ENCODE measurements at places on chromosomes 1 and 21.

DNA sequence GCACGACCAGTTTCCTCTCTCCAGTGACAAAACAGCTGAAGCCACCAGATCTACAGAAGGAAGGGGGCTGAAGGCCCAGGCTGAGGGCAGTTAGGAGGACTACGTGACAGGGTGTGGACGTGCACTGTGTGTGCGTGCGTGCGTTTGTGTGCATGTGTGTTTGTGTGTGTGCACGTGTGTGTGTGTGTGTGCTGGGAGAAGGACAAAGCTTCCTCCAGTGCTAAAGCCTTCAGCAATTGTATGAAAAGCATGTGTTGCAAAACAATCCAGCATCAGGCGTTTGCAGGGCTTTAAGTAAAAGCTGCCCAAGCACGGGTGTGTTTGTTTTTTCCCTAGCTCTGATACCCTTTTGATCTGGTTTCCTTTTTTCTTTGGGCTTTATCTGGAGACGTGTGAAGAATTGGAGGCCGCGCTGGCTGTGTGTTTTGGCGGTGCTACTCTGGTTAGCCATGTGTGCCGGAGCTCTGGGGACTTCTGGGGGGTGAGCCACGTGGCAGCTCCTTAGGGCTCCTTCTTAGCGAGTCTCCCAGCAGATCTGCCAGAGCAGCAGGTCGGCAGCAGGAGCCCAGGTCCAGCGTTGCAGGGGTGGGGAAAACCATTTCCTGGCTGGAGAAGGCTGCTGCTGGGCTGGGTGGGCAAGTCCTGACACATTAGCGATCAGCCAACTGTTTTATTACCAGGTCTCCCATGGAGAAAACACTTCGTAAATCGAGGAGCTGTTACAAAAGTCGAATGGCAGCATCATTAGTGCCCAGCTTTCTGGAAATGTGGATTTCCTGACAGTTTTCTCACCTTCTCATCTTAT, 73.4 kb downstream of the UCK2 start:
- DNase-seq: no peak

GRCh38 chr1:2271211-2271721, 43.1 kb downstream of the SKI start:
- no peak for DNase-seq

DNA sequence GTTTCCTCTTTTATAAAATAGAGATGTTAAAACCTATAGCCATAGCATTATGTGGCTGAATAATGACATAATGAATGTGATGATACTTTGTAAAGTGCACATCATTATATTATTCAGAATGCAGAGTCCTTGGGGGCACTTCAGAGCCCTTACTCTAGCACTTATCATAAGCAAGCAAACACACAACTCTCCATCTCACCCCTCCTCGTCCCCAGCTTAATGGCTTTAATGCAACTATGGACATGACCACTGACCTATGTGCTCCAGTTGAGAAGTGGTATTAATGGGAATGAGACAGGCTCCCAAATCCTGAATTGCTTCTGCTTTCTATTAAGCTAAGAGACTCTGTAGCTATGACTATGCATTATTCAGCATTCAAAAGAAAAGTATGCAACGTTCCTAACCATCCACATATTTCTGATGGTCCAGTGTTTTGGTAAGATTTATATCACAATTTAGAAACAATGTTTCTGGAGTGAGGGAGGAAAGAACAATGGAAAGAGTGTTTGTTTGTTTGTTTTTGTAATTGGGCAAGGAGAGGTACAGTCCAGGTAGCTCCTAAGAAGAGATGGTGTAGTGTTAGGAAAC, 194.0 kb upstream of the PLXNA2 start:
- no peak for DNase-seq

DNA sequence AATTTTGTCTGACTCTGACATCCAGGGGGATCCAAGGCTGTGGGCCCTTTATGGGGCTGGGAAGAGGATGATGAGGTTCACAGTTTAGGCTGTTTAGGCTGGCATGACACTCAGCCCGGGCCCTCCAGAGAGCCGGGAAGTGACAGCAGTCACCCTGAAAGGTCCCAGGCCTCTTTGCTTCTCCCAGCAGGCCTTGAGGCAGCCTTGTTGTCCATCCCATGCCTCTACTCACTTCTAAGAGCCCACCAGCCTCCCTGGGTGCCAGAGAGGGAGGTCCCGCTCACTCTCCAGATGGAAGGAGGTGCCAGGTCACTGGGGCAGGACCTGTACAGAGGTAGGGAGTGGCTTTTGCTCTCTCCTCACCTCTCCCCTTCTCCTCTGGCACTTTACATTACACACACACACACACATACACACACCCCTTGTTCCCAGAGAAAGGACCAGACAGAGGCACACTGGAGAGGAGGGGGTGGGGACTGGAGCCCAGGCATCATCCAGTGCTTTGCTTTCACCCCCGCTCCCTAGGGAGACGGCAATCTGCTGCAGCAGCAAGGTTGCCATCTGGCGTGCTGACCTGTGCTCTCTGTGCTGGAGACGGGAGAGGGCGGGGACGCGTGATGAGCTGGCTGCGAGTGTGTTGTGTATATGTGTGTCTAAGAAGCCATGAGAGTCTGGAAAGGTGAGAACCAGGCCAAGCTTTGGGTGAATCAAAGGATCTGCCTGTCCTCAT, 4.6 kb downstream of the KLHDC8A start:
- peak; percentile 63 for DNase-seq

DNA sequence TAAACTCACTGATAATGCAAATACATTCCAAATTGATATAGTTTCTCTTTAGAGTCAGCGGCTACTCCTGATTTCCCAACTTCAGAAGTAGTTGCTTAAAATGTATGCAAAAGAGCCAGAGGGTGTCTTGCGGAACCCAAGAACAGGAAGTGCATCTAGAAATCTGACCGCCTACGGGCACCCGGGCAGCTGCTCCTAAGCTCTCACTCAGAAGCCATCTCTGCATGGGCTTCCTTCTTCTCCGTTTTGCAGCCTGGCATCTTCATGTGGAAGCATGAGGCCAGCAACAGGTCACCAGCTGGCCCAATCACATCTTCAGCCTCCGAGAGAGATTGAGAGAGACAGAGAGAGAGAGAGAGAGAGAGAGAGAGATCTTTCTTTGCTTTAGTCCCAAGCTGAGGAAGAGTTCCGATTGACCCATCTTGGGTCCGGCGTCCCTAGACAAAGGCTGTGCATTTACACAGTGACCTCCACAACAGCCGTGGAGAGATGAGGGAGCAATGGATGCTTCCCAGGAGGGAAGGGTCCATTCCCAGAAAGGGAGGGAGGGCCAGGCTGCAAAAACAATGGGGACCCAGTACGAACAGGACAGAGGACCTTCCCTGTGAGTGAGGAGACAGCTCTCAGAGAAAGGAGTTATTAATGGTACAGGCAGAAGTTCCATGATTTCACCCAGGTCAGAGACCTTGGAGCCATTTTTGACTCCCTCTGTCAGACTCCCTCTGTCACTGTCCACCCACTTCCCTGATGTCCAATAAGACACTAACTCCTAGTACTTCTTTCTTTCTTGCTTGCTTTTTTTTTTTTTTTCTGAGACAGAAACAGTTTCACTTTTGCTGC, 28.2 kb upstream of the SLC30A1 start:
- DNase-seq: no peak

- no peak for DNase-seq
Observed at GRCh38 chr21:46038871-46039397, 57.4 kb downstream of the COL6A1 start.

DNA sequence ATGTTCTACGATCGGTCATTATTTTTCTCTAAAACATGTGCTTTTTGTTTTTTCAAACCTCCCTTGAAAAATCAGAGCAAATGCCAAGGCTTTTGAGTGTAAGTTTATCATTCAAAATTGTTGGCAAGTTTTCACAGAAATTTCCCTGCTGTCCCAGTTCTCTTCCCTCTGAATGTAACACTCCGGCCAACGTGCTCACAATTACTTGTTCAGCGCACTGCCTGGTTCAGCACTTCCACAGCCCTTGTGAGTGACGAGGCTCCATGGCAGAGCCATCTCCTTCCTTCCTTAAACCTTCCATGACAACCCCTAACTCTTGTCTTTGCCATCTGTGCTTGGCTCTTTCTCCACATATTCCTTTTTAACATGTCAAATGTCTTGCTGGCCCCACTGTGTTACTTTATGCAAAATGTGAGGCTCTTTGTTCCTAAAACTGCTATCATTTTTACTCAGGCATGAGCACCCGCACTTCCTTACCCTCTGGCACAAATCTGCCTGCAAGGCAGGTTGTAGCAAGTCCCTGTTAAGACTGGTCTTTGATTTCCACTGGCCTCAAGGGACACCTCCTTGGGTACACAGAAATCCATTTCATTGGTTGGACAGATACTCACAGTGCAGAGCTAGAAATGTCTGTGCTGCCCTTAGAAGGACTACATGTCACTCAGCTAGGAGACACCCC, 142.8 kb downstream of the HUNK start:
- DNase-seq: no peak

- DNase-seq: no peak
Observed at GRCh38 chr1:43438006-43438405, 15.7 kb downstream of the HYI start.

DNA sequence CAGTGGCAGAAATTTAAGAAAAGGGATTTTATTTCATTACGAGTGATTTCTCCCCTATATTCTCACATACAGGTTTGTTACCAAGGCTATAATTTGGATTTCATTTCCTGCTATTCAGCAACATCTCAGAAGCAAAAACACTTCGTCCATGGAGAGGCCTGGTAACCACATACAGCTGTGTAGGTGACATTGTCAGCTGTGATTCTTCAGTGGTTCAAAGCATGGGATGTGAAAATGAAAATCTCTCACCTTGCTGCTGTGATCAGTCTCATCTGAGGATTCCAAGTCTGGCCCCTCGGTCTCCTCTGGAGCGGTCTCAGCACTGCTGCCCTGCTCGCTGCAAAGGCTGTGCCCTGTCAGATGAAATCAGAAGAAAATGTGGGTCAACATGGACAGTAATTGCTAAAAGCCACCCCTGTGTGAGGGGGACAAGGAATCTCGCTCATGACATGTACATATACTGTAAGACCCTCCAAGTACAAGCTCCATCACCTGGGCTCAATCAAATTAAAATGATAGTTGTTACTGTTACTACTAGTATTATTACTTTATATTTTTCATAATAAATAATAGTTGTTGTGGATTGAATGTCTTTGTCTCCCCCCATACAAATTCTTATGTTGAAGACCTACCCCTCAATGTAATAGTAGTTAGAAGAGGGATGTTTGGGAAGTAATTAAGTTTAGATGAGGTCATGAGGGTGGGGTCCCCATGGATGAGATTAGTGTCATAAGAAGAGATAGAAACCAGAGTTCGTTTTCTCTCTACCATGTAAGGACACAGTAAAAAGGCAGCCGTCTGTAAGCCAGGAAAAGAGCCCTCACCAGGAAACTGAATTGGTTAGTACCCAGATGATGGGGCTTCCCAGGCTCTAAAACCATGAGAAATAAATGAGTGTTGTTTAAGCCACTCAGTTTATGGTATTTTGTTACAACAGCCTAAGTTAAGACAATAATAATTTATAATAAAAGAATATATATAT, 126.7 kb upstream of the KRTAP19-8 start:
- DNase-seq: no peak

- DNase-seq: no peak
Observed at GRCh38 chr1:93925206-93925605, 16.0 kb upstream of the GCLM start.

DNA sequence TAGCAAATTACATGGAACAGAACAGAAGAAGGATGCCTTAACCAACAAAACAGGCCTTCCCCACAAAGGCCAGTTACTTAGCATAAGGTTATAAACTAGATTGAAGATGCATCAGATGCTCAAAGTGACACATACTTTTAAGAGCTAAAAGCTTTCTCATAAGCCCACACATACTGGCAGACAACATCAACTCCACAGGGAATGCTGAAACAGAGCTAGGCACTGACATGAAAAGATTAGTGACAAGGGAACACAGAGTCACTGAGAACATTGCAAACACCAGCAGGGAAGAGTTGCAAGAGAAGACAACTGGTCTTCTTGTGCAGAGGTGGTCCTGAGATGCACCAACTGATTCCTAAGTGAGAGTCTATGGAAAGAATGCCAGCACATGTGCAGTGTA, 6.9 kb downstream of the TTC13 start:
- no peak for DNase-seq

DNA sequence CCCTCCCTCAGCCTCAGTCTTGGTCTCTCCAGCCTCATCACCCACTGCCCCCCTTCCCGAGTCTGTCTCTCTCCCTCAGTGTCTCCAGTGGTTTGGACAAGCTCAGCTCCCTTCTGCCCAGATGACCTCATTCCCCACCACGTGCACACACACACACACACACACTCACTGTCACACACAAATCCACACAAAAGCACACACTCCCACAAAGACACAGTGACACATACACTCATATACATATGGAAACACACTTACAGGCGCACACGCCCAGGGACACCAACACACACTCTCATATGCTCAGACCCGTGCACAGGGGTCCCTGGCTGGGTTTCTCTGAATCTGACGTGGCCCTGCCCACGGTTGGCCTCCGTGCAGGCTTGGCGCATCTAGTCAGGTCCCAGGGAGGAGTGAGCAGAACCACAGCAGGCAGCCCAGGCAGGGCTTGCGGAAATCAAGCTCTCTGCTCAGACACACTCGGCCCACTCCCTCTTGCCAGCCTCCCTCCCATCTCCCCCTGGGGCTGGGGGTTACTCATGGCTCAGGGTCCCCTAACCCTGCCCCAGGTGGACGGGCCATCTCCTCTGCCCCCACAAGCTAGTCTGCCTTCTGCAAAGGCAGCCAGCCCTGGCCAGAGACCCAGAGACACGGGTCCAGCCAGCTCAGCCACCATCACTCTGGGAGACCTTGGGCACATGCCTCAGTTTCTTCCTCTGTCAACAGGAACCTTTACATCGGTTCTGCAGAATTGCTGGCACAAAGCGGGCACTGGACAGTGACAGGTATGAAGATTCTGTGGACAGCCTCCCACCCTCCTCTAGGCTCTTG, 38.5 kb upstream of the FAM131C start:
- DNase-seq: no peak

GRCh38 chr1:234498448-234499118, 19.6 kb upstream of the TARBP1 start:
- no peak for DNase-seq

GRCh38 chr1:77664939-77665516, 17.4 kb downstream of the ZZZ3 start:
- DNase-seq: no peak

- DNase-seq: peak; percentile 73
Observed at GRCh38 chr1:92994105-92994712, 32.9 kb upstream of the DIPK1A start.

GRCh38 chr1:6359216-6360116, 34.1 kb downstream of the ACOT7 start:
- no peak for DNase-seq

- no peak for DNase-seq
Observed at GRCh38 chr21:37513383-37513782, 146.8 kb downstream of the DYRK1A start.

GRCh38 chr1:212973426-212973825, 23.1 kb downstream of the VASH2 start:
- DNase-seq: no peak

DNA sequence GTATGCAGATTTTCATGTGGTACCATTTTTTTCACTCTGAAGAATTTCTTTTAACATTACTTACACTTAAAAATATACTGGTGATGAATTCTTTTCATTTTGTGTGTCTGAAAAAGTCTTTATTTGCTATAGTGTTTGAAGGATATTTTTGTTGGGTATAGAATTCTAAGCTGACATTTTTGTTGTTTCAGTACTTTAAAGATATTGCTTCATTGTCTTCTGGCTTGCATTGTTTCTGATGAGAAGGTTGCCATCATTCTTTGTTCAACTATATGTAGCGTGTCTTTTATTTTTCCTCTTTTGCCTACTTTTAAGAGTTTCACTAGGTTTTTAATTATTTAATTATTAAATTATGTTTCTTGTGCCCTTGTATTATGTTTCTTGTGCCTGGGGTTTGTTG, 8.0 kb downstream of the HS2ST1 start:
- DNase-seq: no peak

All from SHP77 (cell line).